Heart left ventricle (tissue), 16 donors: ENCODE measurements at places on chromosomes 13 and 19. TPM values are rescaled to one million over a fixed set of nuclear protein-coding genes. Genes with fewer than 3 reads are reported as not detected.

DNA sequence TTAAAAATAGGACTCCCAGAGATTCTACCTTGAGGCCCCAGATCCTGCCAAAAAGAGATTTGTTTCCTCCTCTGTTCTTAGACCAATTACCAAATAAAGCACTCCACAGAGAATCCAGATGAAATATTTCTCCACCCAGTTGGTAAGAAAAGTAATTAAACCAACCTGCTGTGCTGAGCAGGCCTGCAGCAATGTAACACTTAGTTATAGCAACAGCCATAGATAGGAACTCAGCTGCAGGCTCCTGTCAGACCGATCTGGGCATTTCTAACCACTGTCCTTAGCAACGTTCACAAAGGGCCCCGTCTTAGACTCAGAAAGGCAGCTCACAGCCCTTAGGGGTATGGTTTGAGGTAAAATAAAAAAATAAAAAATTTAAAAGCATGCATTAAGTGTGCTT, 271.1 kb downstream of the KCNRG start:
- no peaks in the 10 kb centered on the region for H3K27me3 ChIP-seq
- H3K4me1 ChIP-seq = no peaks in the 10 kb centered on the region
- H3K4me3 ChIP-seq = no peak overlapping the region
- no peak for DNase-seq
- H3K27ac ChIP-seq = no peak overlapping the region

DNA sequence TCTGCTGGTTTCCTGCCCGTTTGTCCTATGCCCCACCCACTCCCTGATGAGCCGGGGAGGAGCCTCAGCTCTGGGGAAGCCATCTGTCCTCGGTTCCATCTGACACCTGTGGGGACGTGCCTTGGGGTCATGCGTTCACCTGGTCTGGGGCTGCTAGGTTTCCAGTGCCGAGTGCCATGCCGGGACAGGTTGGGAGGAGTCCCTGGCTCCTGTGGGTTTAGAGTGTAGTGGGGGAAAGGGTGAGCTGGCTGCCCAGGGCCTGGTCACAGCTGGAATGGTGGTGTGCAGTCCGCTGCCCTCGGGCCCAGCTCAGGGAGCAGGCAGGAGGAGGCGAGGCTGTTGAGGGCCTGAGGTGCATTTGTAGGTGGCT, 2.5 kb downstream of the KDM4B start:
- H3K4me1 ChIP-seq = peaks cover 32% of the 10 kb centered on the region
- H3K36me3 ChIP-seq = no peaks in the 10 kb centered on the region
- no peaks in the 10 kb centered on the region for H3K27me3 ChIP-seq
- DNase-seq = no peak

DNA sequence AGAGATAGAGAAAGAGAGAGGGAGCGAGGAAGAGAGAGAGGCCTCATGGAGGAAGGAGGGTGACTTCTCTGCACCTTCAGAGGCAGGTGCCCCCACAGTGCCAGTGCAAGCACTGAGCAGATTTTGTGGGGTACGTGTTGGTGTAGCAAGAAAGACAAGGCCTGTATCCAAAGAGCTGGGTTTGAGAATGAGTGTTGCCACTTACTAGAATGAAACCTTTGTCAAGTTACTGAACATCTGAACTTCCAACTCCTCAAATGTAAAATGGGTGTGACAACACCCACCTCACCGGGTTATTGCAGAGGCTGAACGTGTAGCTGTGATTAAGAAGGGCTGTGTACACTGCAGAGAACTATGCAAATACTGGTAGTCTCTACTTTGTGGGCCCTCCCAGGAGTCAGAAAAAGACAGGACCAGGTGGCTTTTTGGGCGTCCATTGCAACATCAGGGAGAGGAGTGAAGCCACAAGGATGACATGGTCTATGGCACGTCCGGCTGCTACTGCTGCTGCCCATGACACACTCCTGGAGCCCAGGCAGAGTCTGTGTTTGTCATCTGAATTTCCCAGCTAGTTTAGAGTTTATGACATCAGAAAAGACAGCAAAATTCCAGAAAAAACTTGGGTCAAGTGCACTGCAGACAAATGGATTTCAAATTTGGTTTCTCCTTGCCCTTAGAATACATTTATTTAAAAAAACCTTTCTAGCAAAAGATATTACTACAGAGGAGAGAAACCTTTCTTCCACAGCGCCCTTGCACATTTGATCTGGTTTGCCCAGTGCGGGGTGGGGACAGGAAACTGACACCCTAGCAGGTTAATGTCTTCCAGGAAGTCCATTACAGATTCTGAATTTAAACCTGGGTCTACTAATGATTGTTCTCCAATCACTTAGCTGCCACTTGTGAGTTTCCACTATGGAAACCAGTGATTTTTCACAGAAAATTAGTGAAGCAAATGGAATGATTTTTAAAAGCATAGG, 54.0 kb upstream of the ATP12A start:
- H3K4me3 ChIP-seq = no peak overlapping the region
- H3K4me1 ChIP-seq = no peaks in the 10 kb centered on the region
- DNase-seq = no peak

Gene TINCR
- total RNA-seq = not detected

Gene ZNF560
- not detected for total RNA-seq
